ENCODE measurements at places on chromosomes 7 and 10.

GRCh38 chr7:90312745-90313144, 8.4 kb downstream of the FAM237B start:
- no peak for DNase-seq

DNA sequence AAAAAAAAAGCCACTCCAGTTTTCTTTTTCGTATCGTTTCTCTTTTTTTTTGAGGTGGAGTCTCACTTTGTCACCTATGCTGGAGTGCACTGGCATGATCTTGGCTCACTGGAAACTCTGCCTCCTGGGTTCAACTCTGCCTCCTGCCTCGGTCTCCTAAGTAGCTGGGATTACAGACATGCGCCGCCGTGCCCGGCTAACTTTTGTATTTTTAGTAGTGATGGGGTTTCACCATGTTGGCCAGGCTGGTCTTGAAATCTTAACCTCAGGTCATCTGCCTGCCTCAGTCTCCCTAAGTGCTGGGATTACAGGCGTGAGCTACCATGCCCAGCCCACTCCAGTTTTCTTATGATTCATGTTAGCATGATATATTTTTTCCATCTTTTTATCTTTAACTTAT, 92.7 kb downstream of the ANKRD61 start:
- no peak for DNase-seq

- no peak for DNase-seq
Observed at GRCh38 chr7:33880787-33881186, 24.6 kb upstream of the BMPER start.

DNA sequence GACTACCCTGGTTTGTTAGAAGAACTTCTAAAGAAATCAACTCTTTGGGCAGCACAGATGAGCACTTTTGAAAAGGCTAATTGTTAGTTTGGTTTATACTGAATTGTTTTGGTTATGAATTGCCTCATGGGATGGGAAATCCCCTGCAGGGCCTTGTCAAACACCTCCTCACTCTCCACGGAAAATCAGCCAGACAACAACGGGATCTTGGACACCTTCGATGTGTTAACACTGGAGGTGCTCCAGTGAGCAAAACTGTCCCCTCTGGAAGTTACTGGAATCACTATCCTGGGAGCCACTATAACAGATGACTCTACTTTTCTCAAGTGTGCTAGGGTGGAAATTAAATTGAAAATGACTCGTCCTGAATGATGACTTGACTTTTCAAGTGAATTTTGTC, 38.7 kb downstream of the CDK6 start:
- DNase-seq = no peak

- DNase-seq = no peak
Observed at GRCh38 chr10:69329721-69330178, 51.5 kb downstream of the HK1 start.

DNA sequence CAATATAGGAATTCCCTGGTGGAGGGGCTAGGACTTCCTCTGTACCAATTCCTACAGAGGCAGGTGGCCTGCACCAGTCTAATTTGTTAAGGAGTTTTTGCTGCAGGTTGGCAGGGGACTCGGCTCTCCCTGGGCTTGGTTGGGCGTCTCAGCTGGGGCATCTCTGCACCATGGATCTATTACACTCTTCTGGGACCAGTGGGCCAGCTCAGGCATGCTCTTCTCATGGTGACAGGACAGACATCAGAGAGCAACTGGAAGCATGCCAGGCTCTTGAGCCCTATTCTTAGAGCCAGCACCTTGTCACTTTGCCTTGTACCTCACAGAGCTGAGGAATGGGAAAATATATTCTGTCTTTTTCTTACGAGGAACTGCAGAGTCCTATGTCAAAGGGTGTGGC, 74.6 kb downstream of the SH2D4B start:
- DNase-seq = no peak

DNA sequence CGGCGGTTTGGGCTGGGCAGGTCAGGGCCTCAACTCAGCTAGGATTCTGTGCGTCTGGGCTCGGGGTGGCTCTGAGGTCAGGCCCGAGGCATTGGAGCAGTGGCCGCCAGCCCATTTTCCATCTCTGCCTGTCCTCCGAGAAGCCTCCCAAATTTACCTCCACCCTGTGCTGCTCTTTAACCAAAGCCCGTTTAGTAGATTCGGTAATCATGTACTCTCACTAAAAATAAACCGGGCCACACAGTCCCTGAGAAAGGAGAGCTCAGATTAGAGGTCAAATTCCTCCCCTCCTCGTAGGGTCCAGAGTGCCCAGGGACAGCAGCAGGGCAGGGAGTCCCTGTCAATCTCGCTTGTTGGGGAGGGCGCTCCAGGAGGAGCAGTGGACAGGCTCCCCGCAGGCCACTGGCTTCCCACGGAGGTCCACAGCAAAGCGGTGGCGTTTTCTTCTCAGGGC, 88.7 kb upstream of the CHST15 start:
- DNase-seq = no peak

- no peak for DNase-seq
Observed at GRCh38 chr10:21488246-21488956, 37.1 kb downstream of the SKIDA1 start.

DNA sequence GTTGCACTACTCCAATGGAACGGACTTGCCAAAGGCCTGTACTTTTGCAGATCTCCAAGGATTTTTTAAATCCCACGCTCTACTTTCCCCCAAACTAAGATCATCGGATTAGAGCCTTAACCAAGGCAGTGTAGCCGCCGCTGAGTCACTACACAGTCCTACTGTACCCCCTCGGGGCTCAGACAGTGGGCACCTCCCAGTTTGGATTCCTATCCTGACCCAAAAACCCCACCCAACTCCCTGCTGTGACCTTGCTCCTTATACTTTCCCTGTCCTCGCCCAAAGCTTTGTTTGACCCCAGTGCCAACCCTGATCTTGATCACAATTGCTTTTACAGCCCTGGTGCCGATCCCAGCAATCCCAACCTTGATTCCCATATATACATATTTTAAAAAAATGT, 17.5 kb upstream of the PLAU start:
- no peak for DNase-seq

Data from body of pancreas (tissue), 4 donors.